Omental fat pad (tissue), 4 donors: ENCODE measurements at places on chromosomes 3 and 15.

DNA sequence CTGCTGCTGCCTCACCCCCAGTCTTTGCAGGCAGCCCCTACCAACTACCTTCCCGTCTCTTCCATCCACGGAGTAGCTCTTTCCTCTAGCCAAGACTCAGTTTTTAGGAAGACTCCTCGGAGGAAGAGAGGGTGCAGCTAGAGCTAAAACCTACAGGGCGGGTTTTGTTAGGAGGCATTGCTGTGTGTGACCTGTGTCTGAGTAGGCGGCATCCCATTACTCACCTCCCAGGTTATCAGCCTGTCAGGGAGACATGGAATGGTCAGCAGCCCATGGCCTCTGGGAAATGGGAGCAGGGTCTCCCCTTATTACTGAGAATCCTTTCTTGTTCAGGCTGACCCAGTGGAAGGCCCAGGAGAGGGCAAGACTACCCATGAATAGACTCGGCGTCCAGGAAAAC, 43.8 kb upstream of the FGD5 start:
- DNase-seq: no peak

DNA sequence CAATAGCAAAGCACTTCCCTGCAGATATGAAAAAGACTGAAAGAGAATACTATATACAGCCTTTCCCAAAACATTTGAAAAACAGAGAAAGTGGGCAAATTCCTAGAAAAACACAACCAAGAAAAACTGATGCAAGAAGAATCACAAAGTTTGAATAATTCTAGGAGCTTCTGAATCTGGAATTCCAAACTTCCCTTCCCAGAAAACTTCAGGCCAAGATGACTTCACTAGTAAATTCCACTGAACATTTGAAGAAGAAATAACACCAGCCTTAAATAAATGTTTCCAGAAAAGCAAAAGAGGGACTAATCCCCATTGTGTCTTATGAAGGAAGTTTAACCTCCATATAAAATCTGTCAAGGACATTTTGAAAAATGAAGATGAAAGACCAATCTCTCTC, 15.8 kb upstream of the NSMCE3 start:
- DNase-seq: no peak

GRCh38 chr3:79604681-79605080, 163.1 kb downstream of the ROBO1 start:
- no peak for DNase-seq

DNA sequence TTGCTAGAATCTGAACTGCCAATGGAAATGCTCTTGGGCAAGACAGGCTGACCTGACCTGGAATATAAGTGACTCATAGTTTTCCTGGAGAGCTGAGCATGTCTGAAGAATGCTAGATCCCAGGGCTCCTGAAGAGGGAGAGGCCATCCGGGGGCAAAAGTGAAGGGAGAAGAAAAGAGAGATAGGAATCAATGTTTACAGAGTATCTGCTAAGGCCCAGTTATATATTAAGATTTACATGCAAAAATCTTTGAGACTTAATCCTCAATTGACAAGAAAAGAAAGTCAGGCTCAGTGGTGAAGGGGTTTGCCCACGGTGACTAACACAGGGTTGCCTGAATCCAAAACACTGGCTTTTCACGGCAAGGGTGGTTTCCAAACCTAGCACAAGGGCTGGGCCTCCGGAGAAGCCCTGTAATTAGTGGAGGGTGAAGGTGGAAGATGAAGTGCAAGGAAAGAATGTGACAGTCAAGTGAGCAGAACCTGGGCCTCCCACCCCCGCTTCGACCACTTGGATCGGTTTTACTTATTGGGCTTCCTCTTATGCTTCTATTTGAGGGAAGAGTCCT, 91.7 kb upstream of the FGF12 start:
- no peak for DNase-seq

DNA sequence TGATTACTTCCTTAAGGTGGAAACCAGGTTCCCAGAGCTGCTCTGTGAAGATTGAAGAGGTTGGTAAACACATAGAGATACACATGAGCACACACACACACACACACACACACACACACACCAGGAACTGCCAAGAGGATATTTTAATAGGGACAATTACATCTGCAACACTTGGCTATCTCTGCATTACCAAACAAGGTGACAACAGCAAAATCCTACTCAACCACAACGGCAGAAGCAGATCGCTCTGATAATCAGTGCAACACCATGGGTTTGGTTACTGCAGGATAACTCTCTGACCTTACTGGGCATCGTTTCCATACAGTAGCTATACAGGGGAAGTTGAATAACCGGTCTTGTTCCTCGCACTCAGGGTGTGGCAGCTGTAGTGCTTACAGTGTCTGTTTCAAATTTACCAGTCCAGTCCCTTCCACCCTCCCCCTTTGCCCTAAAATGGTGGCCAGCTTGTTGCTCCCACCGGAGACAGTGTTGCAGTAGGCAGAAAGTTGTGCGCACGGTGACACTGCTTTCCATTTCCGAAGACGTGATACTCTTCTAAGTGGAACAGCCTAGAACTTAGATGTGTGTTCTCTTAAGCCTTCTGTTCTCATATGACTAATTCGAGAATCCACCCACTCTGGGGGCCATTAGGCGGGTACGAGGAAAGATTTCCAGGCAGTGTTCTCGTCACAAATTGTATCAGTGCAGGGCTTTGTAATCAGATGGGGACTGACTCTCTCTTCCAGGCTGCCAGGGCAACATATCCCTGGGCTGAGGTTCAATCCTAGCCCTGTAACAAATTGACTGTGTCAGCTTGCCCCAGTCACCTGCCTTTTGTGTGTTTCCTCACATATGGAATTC, 176.2 kb downstream of the P3H2 start:
- DNase-seq: no peak

DNA sequence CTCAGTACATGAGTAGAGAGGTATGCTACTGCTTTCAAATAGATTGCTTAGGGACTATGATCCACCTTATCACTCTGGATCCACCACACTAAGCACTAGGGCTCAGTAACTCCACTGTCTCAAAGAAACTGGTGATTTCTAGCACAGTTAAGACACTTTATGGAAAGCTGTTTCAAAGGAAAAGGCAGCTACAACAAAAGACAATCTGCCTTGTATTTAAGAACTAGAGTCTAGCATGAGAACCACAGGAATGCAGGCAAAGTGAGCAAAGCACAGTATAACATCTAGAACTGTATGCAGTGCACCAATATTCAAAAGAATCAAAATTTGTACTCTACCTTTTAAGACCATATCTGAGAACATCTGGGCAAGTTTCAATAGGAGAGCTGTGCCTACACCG, 17.9 kb downstream of the TFRC start:
- DNase-seq: no peak

DNA sequence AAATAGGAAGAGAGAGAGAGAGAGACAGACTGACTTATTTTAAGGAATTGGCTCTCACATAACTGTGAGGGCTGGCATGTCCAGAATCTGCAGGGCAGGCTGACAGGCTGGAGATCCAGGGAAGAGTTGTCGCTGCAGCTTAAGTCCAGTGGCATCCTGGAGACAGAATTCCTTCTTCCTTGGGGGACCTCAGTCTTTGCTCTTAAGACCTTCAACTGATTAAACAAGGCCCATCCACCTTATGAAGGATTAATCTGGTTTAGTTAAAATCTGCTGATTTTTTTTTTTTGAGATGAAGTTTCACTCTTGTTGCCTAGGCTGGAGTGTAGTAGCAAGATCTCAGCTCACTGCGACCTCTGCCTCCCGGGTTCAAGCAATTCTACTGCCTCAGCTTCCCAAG, 128.0 kb upstream of the ALDH1A3 start:
- no peak for DNase-seq
